ENCODE measurements at places on chromosomes 16 and 17.

GRCh38 chr17:47751471-47751870 lies 18.4 kb downstream of the TBX21 start:
- DNase-seq = no peak

GRCh38 chr17:51722994-51723393 lies 435.5 kb downstream of the CA10 start:
- no peak for DNase-seq

DNA sequence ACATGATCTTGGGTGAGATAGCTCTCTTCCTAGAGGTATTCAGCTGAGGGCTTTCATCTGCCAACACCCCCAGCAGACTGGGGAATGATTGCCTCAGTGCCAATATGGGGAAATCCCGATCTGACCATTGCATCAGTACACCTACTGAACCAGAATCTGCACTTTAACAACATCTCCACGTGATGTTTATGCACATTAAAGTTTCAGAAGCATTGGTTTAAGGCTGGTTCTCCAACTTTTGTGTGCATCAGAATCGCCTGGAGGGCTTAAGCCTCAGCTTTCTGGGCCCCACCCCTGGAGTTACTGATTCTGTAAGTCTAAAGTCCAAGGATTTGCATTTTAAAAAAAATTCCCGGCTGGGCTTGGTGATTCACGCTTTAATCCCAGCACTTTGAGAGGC lies 123.6 kb upstream of the MED13 start:
- DNase-seq = peak; percentile 62

DNA sequence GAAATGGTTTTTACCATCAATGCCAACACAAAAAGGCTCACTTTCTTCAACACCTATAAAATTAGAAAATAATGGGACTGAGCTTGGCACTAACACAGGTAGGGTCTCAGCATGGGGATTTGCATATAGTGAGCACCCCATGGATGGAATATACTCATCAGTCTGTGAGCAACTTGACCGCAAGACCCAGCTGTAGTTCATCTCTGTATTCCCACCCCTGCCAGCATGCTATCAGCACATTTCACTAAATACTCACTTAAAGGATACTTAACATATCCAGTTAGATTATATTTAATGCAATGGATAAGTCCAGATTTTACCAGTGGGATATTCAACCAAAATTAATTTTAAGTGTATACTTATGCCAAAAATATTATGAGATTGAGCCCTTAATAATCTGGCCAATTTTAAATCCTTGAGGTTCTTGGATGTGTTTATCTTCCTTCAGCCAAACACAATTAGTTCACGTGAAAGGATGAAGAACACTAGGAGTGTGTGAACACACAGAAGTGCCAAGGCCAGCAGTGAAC lies 66.7 kb downstream of the C16orf95 start:
- no peak for DNase-seq

DNA sequence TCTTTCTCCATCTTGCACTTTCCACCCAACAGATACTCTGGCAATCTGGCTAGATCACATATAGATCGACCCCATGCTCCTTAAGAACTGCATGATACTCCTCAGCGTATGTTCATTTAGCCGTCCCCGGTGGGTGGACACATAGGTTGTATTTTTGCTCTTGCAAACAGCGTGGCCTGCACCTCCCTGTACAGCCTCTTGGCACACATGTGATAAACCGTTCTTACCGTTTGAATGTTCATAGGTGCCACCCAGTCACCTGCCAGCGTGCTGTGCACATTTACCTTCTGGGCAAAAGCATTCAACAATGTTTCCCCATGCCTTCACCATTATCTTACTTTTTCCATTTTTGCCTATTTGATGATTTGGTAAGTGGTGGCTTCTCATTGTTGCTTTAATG lies 6.2 kb downstream of the TNP2 start:
- DNase-seq = no peak

- DNase-seq = no peak
Observed at GRCh38 chr17:55149485-55149884, 115.3 kb upstream of the HLF start.

- DNase-seq = no peak
Observed at GRCh38 chr17:499951-500461, 147.4 kb upstream of the RPH3AL start.

DNA sequence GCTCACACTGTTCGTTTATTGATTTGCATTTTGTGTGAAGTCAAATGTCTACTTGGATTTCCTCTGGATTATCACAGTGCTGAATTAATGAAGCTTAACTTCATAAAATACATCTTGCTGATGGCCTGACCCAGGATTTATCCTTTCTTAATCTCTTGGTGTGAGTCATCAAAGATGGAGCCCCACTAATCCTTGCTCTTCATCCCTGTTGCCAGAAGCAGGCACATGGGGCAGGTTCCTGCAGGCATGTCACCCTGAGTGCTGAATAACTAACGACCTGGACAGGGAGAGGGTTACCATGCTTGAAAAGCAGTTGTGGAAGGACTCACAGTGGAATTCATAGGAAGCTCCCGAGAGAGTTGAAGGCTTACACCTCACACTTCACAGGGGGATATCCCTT lies 56.0 kb upstream of the FA2H start:
- DNase-seq = no peak

DNA sequence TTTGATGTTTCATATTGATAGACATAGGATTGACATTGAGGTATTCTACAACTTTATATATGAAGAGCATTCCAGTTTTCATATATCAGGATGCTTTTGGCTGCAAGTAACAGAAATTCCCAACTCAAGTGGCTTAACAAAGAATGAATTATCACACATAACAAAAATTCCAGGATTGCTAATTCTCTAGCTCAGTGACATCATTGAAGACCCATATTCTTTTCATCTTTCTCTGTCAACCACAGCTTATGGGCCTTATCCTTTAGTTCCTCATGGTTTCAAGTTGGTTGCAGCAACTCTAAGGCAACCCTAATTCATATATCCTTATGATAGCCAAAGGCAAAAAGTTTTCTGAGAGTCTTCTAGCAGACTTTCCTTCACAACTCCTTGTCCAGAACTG lies 91.5 kb upstream of the HAS3 start:
- no peak for DNase-seq

- DNase-seq = no peak
Observed at GRCh38 chr17:21066394-21066793, 23.6 kb upstream of the USP22 start.

GRCh38 chr17:10622617-10623485 lies 34.3 kb downstream of the MYH3 start:
- no peak for DNase-seq

DNA sequence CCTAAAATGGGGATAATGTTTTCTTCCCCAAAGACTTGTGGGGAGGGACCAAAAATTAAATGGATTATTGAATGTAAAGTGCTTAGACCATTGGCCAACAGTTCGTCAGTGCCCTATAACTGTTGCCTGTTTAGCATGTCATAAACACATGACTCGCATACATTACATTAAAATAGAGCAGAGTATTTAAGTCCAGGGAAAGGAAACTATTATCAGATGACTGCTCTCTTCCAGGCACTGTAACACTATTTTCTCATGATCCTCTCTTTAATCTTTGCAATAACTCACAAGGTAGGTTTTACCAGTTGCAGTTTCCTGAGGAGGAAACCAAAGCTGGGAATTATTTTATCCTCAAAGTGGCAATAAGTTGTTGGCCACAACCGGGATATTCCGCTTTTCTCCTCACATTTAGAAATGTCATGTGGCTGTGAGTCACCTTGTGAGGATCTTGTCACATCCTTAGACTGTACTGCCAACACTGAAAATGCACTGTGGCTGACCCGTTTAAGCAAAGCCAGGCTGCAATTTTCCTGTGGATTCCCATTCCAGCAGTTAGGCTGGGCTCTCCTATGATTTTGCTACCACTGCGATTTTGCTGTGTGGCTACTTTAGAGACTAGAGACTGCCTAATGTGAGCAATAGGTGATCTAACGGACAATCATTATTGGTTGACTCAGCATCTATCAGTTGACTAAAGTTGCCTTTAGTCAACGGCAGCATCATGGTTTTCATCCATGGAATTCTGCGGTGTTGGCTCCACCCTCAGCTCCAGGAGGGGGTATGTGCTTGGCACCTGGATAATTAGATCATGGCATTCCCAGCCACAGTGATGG lies 58.3 kb upstream of the DHX40 start:
- DNase-seq = no peak

GRCh38 chr16:8109510-8110369 lies 480.6 kb downstream of the TMEM114 start:
- no peak for DNase-seq

- no peak for DNase-seq
Observed at GRCh38 chr17:81380131-81380530, 15.1 kb upstream of the BAHCC1 start.

DNA sequence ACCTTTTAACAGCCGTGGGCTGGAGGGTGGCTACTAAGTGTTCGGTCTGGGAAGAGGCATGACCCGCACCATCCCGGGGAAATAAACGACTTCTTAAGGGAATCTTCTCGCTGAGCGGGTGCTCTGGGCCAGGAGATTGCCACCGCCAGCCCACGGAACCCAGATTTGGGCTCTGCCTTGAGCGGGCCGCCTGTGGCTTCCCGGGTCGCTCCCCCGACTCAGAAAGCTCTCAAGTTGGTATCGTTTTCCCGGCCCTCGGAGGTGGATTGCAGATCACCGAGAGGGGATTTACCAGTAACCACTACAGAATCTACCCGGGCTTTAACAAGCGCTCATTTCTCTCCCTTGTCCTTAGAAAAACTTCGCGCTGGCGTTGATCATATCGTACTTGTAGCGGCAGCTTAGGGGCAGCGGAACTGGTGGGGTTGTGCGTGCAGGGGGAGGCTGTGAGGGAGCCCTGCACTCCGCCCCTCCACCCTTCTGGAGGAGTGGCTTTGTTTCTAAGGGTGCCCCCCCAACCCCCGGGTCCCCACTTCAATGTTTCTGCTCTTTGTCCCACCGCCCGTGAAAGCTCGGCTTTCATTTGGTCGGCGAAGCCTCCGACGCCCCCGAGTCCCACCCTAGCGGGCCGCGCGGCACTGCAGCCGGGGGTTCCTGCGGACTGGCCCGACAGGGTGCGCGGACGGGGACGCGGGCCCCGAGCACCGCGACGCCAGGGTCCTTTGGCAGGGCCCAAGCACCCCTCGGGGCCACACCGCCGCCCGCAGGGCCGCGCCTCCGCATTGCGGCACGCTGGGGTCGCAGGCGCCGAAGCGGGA lies 3.6 kb upstream of the CBX4 start:
- DNase-seq = no peak

- no peak for DNase-seq
Observed at GRCh38 chr16:31404353-31405064, 11.4 kb downstream of the ITGAD start.

GRCh38 chr17:7374353-7374752 lies 6.5 kb upstream of the TNK1 start:
- no peak for DNase-seq

- no peak for DNase-seq
Observed at GRCh38 chr16:87435372-87436224, 43.5 kb downstream of the MAP1LC3B start.

DNA sequence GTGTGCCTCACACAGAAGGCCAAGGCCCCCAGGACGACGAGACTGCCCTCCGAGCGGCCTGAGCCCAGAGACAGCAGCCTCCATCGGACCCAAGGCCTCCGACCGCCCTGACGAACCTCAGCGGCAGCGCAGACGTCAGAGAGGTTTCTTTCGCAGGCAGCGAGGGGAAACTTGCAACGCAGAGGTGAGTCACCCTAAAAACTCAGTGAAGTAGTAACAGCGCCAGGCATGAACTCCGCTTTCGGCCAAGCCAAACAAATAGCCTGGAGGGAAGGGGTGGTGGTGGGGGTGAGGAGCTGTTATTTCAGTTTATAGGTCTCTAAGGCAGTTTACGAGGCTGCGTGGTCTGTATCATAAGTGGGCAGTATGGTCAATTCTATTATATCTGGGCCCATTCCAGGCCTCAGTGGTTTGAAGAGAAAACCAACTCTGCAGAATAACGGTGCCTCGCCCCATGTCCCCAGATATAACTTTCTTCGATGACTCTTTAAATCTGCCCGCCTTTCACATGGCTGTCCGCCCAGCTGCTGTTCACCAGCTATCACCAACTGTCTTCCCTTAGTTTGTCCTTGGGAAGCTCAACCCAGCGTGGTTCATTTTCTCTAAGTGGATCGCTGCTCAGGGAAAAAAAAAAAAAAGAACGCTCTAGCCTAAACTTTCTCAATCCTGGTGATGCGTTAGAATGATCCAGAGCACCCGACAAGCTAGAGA lies 43.5 kb upstream of the FOXF1 start:
- DNase-seq = no peak

DNA sequence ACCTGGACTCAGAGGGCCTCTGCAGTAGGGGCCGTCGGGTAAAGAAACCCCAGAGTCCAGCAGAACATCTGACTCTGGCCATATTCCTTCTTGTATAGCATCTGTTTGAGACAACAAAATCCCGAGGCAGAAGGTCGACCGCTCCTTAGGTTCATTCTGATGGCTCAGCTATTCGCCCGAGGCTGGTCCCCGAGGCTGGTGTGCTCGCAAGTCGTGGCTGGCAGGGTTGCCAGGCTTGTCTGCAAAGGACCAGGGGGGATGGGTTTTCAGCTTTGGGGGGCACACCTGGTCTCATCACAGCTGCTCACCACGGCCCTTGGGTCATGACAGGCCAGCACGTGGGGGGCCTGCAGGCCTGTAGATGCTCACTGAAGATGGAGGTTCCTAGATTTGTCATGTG lies 119.1 kb downstream of the BANP start:
- no peak for DNase-seq

DNA sequence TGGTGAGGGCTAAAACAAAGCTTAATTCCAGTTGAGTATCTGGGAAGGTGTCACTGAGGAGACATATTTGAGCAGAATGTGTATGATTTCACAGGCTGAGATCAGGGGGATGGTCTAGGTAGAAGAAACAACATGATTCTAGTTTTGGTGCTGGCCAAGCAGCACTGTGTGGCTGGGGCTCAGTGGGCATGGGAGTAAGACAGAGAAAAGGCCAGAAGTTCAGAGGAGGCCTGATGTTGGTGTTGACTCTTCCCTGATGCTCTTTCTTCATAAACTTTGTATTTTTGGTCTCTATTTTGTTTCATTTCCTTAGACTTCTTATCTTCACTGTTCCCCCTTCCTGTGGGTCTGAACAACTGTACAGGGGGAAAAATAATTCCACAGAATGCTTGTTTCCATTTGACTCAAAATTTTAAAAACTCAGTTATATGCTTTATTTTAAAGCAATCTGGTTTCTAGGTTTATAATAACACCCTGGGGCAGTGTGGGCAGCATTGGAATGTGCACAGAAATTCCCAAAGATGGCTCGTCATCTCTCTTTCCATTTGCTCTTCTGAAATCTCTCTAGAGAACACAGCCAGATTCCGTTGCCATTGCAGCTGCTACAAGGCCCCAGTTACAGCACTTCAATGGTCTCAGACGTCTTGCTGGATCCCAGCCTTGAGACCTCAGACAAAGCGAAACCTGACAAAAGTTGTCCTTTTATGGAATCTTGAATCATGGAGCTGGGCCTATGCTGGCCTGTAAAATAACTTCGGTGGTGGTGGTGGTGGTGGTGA lies 68.3 kb downstream of the SNX11 start:
- DNase-seq = no peak

GRCh38 chr17:47968836-47969235 lies 2.1 kb upstream of the CDK5RAP3 start:
- no peak for DNase-seq

All from NCI-H1048 (cell line).